Cardiac fibroblast (primary cell): ENCODE measurements at places on chromosomes 3 and 15.

- peak; percentile 20 for DNase-seq
Observed at GRCh38 chr3:181694805-181695660, 16.7 kb upstream of the SOX2 start.

DNA sequence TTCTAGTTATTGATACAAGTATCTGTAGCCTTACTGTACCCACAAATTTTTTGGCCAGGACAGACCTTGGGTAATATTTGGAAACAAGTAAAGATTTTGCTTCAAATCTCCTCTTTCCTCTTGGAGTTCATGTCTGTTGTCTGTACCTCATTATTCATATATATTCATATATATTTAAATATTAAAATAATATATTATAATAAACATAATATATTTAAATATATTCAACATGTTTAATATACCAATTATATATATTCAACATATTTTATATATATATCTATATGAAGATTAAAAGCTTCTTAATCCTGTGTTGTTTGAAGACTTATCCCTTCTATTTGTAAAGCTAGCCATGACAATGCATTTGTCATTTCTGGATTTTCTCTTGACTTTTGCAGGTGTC lies 38.1 kb downstream of the ZIC1 start:
- no peak for DNase-seq

GRCh38 chr3:175103298-175103697 lies 244.2 kb downstream of the NAALADL2 start:
- DNase-seq = no peak

DNA sequence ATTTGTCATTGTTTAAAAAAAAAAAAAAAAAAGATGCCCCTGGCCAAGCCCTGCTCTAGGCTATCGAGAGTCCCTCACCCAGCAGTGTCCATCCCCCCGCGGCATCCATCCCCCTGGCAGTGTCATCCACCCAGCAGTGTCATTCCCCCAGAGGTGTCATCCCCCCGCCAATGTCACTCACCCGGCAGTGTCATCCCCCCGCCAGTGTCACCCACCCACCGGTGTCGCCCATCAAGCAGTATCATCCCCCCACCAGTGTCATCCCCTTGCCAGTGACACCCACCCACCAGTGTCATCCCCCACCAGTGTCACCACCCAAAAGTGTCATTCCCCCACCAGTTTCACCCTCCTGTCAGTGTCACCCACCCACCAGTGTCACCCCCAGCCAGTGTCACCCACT lies 99.3 kb upstream of the PRR20G start:
- DNase-seq = no peak

DNA sequence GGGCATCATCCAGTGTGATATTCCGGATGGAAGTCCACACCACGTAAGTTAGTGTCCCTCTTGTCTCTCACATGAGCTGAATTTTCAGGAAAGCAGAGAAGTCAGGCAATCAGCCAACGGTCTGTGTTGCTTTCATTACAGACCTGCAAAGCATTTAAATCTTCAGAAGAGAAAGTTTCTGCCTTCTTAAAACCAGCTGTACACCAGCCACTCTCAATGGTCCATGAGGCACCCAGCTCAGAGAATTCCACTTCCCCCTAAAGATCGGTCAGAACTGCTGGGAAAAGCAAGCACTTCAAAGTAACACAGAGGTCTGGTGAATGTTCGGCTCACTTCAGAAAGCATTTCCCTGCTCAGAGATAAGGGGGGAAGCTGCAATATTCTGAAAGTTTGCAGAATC lies 903.7 kb downstream of the EPHA3 start:
- peak; percentile 71 for DNase-seq

GRCh38 chr3:100647657-100648056 lies 38.3 kb downstream of the ADGRG7 start:
- no peak for DNase-seq

- peak; percentile 5 for DNase-seq
Observed at GRCh38 chr15:87916208-87916607, 340.3 kb downstream of the NTRK3 start.

GRCh38 chr3:101853982-101854381 lies 4.7 kb downstream of the NFKBIZ start:
- DNase-seq = peak; percentile 3

GRCh38 chr3:193732827-193733226 lies 139.8 kb downstream of the OPA1 start:
- DNase-seq = no peak

GRCh38 chr3:47482366-47482765 lies 6.6 kb upstream of the SCAP start:
- DNase-seq = no peak

DNA sequence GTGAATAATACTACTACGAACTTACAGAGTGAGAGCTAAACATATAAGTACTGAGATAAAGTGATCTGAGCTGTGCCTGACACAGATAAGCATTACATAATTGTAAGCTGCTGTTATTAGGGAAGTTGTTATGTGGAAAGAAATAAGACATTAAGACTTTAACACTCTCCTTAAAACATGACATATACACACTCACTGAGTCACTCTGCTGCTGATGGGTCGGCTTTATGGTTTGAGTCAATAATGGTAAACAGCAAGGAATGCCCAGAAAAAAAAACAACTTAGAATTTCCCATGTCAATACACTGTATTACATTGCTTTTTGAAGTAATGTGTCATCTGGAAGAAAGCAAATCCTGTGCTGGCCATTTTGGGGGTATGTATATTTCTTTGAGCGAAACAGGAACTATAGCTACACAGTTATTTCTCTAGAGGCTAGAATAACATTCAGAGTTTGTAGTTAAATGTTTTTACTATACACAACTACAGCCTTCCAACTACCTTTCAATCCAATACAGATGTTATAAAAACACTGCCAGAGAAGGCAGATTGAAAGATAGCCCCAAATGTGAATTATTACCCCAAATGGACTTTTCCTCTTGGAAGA lies 22.8 kb upstream of the SPRED1 start:
- DNase-seq = no peak

DNA sequence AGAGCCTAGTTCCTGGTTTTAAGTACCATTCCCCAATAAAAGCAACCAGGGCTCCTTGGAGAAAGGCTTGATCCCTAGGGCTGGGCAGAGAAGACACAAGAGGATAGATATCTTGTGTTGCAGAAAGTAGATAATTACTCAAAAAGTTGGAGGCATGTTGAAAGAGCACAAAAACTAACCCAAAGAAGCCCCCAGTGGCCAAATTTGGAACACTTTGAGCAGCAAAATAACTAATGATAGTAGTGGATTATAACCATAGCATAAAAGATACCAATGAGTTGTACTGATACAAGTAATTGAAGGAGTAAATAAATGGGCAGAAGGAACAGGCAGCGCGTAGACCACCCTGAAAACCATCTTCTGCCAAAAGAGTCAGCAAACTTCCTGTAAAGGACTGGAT lies 12.0 kb downstream of the EXOSC7 start:
- DNase-seq = peak; percentile 26

GRCh38 chr3:53035825-53036619 lies 9.9 kb downstream of the SFMBT1 start:
- no peak for DNase-seq
